Naive thymus-derived CD8-positive, alpha-beta T cell (primary cell): ENCODE measurements at places on chromosomes 13 and 19. TPM values are rescaled to one million over a fixed set of nuclear protein-coding genes. Genes with fewer than 3 reads are reported as not detected.
A peak's percentile ranks its signal among the peaks of the same experiment; 100 is the strongest.

- peaks cover 2% of the 10 kb centered on the region for H3K36me3 ChIP-seq
- peak overlapping the region; percentile 90 for H3K27ac ChIP-seq
- DNase-seq: no peak
- H3K4me1 ChIP-seq: peaks cover 23% of the 10 kb centered on the region
- peaks cover 7% of the 10 kb centered on the region for H3K27me3 ChIP-seq
Observed at GRCh38 chr19:47540748-47541147, 25.9 kb upstream of the NAPA start.

Gene ZNF699
- total RNA-seq: 20.6 TPM

- H3K36me3 ChIP-seq: no peaks in the 10 kb centered on the region
- DNase-seq: no peak
- H3K27ac ChIP-seq: peak overlapping the region; percentile 70
- peaks cover 65% of the 10 kb centered on the region for H3K4me1 ChIP-seq
Observed at GRCh38 chr19:8392017-8392591, 1.9 kb downstream of the RAB11B start.

Gene SHISA7
- total RNA-seq: not detected

DNA sequence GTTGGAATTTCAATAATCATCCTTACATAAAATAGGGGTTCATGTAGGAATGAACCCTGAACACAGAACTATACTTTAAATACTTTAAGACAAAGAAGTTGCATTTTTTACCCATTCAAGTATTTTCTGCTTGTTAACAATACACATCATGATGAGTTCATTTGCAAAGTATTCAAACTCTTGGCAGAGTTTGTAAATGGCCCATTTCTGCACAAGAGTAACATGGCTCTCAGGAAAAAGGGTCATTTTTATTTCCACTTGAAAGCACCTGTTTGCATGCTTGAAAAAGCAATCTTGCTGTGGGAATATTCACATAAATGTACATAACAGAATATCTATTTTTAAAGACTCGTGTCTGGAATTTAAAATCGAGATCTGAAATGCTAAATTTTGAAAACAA lies 18.1 kb downstream of the ESD start:
- H3K4me3 ChIP-seq: no peak overlapping the region
- DNase-seq: no peak
- peaks cover 4% of the 10 kb centered on the region for H3K4me1 ChIP-seq
- no peaks in the 10 kb centered on the region for H3K27me3 ChIP-seq

DNA sequence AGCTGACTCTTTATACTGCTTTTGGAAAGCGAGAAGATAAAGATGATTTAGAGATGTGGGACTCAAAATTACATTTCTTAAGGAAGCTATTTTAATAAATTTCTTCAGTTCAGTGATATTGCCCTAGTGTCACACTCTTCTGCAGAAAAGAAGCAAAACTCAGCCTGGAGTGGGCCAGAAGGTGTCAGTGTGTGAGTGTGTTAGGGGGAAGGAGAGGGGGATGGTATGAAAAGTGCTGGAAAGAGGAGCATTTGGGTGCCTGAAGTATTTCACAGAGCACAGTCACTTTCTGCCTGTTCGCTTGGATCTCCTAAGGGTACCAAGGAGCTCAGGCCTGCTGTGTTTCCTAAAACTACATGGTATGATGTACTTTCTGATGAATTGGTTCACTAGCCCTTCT lies 84.5 kb upstream of the FRY start:
- DNase-seq: no peak
- no peak overlapping the region for H3K4me3 ChIP-seq

DNA sequence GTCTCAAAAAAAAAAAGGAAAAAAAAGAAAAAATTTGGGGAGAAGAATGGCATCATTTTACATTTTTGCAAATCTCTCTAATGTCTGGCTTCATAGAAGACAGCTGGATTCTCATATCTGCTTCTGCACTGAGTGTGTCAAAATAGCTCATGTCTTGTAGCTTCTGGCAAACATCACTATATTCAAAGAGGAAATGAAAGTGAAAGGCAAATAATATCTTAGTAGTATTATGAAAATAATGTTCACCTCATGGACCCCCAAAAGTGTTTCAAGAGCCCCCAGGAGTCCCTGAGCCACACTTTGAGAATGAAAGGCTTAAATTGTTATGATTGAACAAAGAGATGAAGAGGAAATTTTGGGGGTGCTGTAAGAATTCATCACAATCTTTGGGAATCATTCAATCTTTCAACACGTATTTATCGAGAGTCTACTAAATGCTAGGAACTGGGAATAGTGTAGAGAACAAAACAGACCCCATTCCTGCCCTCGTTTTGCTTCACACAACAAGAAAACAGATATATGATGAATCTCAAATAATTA lies 1.2 kb upstream of the SLC6A16 start:
- DNase-seq: no peak
- peaks cover 36% of the 10 kb centered on the region for H3K36me3 ChIP-seq
- H3K4me3 ChIP-seq: no peak overlapping the region
- H3K27me3 ChIP-seq: no peaks in the 10 kb centered on the region
- peaks cover 34% of the 10 kb centered on the region for H3K4me1 ChIP-seq

Gene SELENOW
- 97.4 TPM for total RNA-seq

GRCh38 chr13:56900549-56901279 lies 240.0 kb upstream of the PRR20A start:
- DNase-seq: no peak
- H3K36me3 ChIP-seq: no peaks in the 10 kb centered on the region
- H3K4me3 ChIP-seq: no peak overlapping the region

GRCh38 chr13:39185326-39185725 lies 147.1 kb downstream of the NHLRC3 start:
- H3K36me3 ChIP-seq: no peaks in the 10 kb centered on the region
- H3K27me3 ChIP-seq: peaks cover 34% of the 10 kb centered on the region
- no peak overlapping the region for H3K4me3 ChIP-seq
- H3K4me1 ChIP-seq: no peaks in the 10 kb centered on the region
- no peak for DNase-seq

- H3K4me1 ChIP-seq: no peaks in the 10 kb centered on the region
- no peaks in the 10 kb centered on the region for H3K27me3 ChIP-seq
- no peak for DNase-seq
- no peaks in the 10 kb centered on the region for H3K36me3 ChIP-seq
- H3K27ac ChIP-seq: peak overlapping the region; percentile 22
Observed at GRCh38 chr13:44449999-44450821, 76.6 kb downstream of the SERP2 start.

Gene KEAP1
- total RNA-seq: 34.6 TPM

Gene EHD2
- not detected for total RNA-seq
